ENCODE measurements at places on chromosomes 16 and 17.

- DNase-seq, result no peak
These were observed 5.9 kb downstream of the CCL7 start for GRCh38 chr17:34275881-34276280.

DNA sequence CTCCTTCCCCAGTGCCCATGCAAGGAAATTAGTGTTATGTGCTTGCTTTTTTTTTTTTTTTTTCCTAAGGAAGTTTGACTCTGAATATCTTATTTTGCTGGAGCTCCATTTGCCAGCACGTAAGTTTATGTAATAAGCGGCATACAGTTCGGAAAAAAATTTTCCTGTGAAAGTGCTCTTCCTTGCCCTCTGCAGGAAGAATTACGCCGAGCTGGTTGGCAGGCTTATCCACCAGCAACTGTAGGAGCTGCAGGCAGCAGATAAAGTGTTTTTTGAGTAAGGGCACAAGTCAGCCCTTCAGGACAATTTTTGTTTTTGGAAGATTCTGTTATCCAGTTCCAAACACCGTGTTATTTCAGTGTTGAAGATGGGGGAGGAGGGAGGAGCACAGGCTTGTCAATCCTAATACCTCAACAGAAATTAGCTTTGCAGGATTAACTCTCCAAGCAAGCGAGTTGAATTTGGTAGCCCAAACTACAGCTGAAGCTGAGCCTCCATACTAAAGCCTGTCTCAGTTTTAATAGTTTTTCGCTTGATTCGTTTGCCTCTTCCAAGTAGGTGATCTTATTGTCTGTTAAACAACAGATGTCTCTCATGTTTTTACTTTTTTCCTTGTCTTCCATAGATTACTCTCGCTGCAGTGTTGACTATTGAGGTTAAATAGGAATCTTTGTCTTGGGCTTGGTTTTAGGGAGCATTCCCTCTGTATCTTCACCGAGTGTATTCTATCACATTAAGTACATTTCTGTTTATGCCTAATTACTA lies 1.1 kb downstream of the SPECC1 start:
- DNase-seq, result peak; percentile 5

GRCh38 chr17:4048218-4048617 lies 84.0 kb upstream of the ATP2A3 start:
- no peak for DNase-seq

DNA sequence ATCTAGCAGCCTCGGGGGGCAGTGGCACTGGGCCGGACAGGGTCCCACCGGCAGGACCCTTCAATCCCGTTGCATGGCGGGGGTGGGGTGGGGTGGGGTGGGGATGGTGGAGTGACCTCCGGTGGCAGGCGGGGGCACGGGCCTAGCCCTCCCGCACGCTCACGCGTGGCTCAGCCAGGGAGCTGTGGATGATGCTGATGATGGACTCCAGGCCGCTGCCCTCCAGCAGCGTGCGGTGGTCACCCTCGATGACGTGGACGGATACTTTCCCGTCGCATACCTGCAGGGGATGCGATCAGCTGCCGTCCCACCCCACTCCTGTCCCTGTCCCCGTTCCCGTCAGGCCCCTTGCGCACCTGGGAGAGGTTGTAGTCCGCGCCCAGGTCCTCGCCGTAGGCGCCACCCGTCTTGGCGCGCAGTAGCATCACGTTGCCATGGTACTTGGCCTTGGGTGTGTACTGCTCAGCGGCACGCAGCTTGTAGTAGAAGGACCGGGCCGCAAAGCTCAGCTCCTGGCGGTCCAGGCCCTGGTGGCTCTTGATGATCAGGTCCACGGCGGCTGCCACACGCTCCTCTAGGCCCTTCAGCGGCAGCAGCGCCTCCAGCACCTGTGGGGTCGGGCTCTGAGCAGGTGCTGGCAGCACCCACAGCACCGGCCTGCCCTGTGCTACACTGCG lies 13.5 kb upstream of the DUS1L start:
- no peak for DNase-seq

- no peak for DNase-seq
These were observed 402.7 kb downstream of the SOX9 start for GRCh38 chr17:72523491-72523890.

- peak; percentile 61 for DNase-seq
These were observed 348.3 kb downstream of the CPPED1 start for GRCh38 chr16:12455287-12455798.
